ENCODE measurements at places on chromosomes 3 and 15. TPM values are rescaled to one million over a fixed set of nuclear protein-coding genes. Genes with fewer than 3 reads are reported as not detected.
A peak's percentile ranks its signal among the peaks of the same experiment; 100 is the strongest.

FILIP1L gene
- 40.2 TPM for polyA plus RNA-seq

GRM2 gene
- 0.42 TPM for polyA plus RNA-seq

C3orf49 gene
- polyA plus RNA-seq: 0.30 TPM

FBXW12 gene
- polyA plus RNA-seq: 0.30 TPM

COLQ gene
- polyA plus RNA-seq: 39.8 TPM

EXD1 gene
- polyA plus RNA-seq: not detected

AADAC gene
- not detected for polyA plus RNA-seq

AGBL1 gene
- polyA plus RNA-seq: 6.9 TPM

BNC1 gene
- 0.80 TPM for polyA plus RNA-seq

TMEM212 gene
- polyA plus RNA-seq: 0.08 TPM

DNA sequence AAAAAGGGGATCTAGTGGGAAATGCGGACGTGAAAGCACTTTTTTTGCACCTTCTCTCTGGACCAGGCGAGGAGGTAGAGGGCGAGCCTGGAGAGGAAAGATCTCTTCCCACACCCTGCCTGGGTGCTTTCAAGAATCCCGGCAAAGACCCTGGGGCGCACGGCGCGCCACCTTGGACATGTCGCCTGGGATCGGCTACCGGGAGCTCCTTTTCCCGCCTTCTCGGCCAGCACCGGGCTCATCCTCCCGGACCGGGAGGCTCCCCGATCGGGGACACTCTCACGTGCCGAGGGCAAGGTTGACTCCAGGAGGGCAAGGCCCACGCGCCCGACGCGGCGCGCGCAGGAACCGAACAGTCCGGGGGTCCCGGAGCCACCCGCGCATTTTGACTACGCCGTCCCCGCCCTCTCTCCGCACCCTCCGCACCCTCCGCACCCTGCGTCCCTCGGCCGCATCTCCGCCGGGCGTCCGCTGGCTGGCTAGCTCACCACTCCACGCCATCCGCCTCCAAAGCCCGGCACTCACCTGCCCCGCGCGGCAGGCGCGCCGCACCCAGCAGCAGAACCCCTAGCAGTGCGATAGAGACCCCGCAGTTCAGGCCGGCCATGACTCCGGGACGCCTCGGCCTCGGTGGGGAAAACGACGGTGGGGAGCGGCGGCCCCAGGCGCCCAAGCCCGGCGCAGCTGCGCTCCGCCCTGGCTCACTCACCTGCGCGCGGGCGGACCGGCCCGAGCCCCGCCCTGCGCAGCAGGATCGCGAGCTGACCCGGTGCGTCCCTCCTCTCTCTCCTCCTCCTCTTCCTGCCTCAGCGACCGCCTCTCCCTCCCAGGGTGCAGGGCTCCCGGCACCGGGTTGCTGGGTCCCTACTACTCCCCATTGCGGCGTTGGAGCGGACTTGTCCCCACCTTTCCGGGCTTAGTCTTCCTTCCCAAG is at the start of gene CDCP1:
Gene CDCP1, minus strand, starts transcription at position 698 of the 934 bp plus-strand sequence. Its CDS starts 91 bp downstream, at position 607.
- no peak for DNase-seq

GRCh38 chr3:177764377-177764912 is 567.2 kb upstream of the TBL1XR1 start:
- DNase-seq: peak; percentile 96

DNA sequence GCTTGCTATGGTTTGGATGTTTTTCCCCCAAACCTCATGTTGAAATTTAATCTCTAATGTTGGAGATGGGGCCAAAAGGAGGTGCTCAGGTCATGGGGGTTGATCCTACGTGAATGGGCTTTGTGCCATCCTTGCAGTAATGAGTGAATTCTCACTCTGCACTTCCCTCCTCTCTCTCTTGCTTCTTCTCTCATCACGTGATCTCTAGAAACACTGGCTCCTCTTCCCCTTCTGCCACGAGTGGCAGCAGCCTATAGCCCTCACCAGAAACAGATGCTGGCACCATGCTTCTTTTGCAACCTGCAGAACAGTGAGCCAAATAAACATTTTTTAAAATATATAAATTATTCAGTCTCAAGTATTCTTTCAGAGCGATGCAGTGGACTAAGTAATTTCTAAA is 13.3 kb upstream of the PLSCR1 start:
- no peak for DNase-seq

- no peak for DNase-seq
Observed at GRCh38 chr15:27260523-27260922, 289.5 kb downstream of the GABRG3 start.

GRCh38 chr3:109927161-109927560 is 589.8 kb upstream of the DPPA4 start:
- DNase-seq: no peak

- DNase-seq: peak; percentile 40
Observed at GRCh38 chr3:52848617-52849016, 13.8 kb upstream of the MUSTN1 start.

GRCh38 chr15:83278191-83278590 is 6.3 kb downstream of the BNC1 start:
- DNase-seq: no peak

DNA sequence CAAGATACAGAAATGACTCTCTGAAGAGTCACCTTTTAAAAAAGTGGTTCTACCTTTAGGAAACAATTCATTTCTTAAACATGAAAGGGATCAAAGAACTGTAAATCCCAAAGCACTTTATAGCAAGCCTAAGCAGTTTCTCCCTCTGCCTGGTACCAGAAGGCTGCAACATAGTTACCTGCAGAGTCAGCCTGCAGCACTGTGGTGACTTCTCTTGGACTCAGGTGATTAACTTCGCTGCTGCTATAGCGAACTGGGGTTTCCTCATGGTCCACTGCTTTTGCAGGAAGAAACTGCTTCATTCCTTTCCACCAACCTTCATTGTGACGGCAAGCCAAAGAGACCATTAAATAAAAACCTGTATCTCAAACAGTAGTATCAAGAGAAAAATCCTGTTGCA is 37.3 kb downstream of the ST3GAL6 start:
- no peak for DNase-seq

- DNase-seq: no peak
Observed at GRCh38 chr3:172347895-172348679, 100.2 kb downstream of the GHSR start.

DNA sequence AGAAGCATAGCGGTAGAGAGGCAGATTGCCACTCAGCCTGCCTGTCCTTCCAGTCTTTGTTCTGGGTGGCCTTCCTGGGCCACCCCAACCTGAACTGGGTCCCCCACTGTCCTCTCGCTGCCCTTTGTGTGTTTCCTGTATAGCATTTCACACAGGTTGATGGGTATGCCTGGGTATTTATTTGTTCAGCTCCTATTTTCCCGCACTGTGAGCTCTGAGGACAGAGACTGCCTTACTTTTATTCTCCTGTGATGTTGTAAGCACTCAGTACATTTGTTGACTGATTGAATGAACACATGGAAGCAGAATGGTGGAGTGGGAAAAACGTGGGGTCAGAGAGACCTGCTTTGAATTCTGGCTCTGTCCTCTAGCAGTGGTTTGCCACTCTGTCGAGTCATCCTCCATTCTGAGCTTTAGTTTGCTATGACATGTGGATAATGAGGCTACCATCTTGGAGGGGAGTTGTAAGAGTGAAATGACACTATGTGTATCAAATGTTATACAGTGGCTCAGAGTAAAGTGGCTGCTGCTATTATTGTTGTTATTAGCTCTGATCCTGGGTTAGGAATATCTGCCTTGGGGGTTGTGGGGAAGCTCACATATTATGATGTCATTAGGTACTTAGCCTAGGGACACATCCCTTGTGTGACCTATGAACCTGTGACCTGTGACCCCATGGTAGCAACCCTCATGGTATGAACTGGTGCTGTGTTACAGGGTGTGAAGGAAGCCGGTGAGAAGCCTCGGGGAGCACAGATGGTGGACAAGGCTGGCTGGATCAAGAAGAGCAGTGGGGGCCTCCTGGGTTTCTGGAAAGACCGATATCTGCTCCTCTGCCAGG is 6.4 kb downstream of the PLEKHO2 start:
- no peak for DNase-seq

DNA sequence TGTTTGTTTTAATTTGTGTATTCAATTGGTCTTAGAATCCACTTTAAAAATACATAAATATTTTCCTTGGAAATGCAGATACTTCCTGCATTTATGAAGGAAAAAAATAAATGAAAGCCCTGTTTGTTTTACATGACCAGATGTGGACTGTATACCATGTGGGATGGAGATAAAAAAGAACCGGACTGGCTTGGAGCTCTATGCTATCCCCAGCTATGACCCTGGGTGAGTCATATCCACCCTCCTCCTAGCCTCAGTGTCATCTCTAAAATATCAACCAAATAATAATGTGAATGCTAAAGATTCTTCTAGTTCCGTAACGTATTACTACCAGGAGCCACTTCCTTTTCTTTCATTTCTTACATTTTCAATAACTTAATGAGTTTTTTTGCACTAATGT is 44.5 kb upstream of the PDZRN3 start:
- DNase-seq: peak; percentile 26

- DNase-seq: peak; percentile 30
Observed at GRCh38 chr3:107024551-107025026, 352.6 kb upstream of the CCDC54 start.

- no peak for DNase-seq
Observed at GRCh38 chr15:25950014-25950413, 86.9 kb upstream of the ATP10A start.

DNA sequence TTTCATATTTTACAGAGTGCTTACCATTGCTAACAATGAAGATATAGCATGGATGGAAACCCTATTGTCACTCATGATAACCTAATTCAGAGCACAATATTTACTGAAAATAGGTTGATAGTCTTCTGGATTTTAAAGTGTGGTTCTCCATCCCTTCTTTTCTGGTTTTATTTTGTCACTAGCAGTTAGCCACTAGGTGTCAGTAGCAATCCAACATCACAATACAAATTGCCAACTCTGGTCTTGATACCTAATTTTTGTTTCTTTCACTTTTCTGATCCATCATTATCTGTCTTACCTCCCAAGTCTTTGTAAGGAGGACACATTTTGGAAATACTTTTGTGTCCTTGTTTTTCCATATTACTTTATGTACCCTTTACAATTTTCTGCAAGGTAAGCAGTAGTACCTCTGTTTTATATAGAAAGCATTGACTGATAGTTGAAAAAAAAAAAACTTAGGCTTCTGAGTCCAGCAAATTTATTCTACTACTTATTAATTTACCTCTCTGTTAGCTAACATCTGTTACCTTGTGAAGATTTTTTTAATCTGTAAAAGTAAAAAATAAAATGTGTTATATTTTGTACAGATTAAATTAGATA is 28.3 kb upstream of the CRYBG3 start:
- DNase-seq: peak; percentile 81

DNA sequence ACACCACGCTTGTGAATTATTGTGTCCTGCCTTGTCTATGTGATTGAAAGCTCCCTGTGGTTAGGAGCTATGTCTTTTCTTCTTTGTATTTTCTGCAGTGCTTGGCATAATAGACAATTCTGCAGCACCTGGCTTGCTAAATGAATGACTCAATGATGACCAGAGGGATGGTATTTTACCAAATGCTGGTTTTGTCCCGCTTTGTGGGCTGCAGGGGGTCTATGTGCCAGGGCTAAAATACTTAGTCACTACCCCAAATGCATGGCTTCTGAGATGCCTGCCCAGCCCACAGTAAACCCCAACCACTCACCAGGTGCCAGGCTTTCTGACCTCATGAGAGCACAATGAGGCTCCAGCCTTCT is 50.9 kb downstream of the BOC start:
- DNase-seq: no peak

Data from muscle of leg (tissue), 16 donors.